ENCODE measurements at places on chromosomes 5 and 9. TPM values are rescaled to one million over a fixed set of nuclear protein-coding genes. Genes with fewer than 3 reads are reported as not detected.

DNA sequence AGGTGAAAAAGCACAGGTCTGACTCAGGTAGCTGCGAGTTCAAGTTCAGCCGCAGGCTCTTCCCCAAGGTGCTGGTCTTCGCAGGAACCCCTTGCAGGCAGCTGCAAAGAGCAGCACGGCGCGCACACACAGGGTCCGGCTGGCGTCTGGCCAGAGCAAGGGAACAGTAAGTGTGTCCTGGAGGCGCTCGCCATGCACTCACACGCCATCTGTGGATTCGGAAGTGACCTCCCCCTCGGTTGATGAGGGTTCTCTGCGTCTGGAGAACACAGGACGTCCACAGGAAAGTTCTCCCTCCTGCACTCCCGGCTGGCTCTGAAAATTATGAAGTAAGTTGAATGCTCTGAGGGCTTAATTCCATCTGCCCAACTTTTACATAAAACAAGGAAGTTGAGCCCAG, 14.0 kb upstream of the EGFL7 start:
- DNase-seq: no peak

DNA sequence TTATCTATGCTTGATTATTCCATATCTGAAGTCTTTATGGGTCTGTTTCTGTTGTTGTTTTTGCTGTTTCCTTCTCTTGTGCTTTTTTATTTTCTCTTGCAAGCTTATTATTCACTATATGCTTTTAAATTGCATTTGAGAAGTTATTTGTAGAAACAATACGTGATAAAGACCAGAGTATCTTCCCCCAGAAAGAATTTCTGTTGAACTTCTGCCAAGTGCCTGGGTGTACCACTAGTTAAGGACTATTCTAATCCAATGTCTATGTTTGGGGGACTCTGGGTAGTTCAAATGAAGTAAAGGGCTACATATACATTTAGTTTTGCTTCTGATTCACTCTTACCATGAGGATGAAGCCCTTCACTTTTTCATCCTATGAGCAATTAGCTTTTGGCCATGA, 54.3 kb downstream of the SLF1 start:
- no peak for DNase-seq

GRCh38 chr9:90285946-90286345, 356.7 kb downstream of the DIRAS2 start:
- DNase-seq: no peak

GRCh38 chr5:2696156-2696807, 55.2 kb downstream of the IRX2 start:
- DNase-seq: no peak

GRCh38 chr5:82285206-82285605, 7.1 kb upstream of the RPS23 start:
- DNase-seq: no peak

GRCh38 chr5:181242031-181242451, 1.7 kb downstream of the RACK1 start:
- DNase-seq: no peak

- DNase-seq: no peak
These were observed 21.7 kb upstream of the FIBCD1 start for GRCh38 chr9:130960522-130961378.

DNA sequence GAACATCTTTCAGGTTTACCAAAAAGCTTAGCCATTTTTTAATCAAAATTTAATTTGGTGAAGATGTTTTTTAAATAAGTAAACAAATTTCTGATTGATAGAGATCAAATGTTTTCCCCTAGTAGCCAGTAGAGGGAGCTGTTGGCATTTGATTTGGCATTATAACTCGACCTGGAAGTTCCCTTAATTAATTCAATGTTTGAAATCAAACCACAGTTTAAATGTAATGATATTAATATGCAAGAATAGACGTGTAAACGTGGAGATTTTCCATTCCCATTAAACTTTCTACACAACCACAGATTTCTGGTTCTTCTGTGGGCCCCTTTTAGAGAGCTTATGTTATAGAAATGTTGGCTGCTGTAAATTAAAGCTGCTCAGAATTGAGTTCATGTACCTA, 148.1 kb upstream of the MPDZ start:
- DNase-seq: no peak

DNA sequence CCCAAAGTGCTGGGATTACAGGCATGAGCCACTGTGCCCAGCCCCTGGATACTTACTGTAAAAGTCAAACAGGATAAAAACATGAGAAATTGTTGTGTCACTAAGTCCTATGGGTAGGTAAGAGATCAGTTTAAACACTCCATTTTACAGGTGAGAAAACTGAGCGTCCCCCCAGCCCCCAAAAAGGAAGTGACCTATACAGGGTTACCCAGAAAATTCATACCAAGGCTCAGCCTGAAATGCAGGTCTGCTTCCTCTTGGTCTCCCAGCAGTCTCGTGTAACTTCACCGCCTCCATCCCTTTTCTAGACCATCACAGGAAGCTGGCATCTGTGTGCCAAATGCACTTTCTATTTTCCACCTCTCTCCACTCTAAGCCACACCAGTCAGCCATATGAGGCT, 57.2 kb downstream of the TMOD1 start:
- no peak for DNase-seq

DNA sequence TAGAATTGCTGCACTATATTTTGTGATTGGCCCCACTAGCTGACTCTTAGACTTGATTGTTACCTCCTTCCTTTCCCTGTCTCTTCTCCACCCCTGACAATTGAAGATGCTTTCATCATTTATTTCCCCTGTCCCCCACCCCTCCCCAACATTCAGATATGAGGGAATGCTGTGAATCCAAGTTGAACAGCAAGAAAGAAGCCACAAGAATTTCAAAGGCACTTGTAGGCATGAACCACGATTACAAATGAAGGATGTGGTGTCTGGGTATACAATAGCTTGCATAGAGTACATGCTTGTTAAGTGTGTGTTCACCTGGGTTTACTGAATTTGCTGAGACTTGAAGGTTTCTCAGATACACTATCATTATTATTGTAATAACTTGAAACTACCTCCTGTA, 78.3 kb upstream of the TRIO start:
- no peak for DNase-seq

DNA sequence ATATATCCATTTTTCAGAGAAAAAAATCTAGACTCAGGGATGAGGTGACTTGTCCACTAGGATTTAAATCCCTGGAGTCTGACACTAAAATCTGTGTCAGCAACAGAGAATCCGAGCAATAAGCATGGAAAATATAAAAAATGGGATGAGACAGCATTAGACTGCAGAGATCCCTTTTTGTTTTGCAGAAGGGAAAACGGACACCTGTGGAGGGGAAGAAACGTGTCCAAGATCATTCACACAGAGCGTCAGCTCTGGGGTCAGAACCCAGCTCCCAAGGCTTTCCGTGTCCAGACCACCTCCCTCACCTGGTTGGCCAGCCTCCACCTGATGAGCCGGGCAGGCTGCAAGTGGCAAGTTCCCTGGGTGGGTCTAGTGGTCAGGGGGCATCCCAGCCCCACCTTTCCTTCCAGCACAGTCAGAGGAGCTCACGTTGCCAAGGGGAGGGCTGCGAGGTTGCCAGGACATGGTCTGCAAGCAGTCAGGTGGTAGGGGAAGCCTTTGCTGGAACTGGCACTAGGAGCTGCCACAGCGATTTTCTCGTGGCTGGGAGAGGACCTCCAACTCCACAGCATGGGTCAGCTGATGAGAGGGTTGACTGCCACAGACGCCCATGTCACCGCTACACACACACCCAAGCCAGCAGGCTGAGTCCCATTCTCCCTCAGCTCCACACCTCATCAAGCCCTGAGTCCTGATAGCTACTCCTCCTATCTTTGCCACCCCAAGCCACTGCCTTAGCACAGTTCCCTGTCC, 65.9 kb upstream of the CPLX2 start:
- DNase-seq: no peak

- no peak for DNase-seq
These were observed at the start of gene SVEP1 for GRCh38 chr9:110579034-110579861. Gene SVEP1, minus strand, starts transcription at chr9:110579741. Its CDS starts 198 bp downstream, at chr9:110579543.

GRCh38 chr9:70924380-70924779, 197.0 kb downstream of the TRPM3 start:
- DNase-seq: no peak

NNT gene
- total RNA-seq: 0.32 TPM

SGCD gene
- not detected for total RNA-seq

EIF4E1B gene
- total RNA-seq: 0.07 TPM

FXN gene
- total RNA-seq: 24.1 TPM

PAPPA gene
- 0.05 TPM for total RNA-seq

NRARP gene
- 22.2 TPM for total RNA-seq

CCDC152 gene
- total RNA-seq: not detected

Measured in HCT116 (cell line).